Osteocyte (in vitro differentiated cells): ENCODE measurements at places on chromosomes 3 and 15. TPM values are rescaled to one million over a fixed set of nuclear protein-coding genes. Genes with fewer than 3 reads are reported as not detected.

Gene PAQR9
- total RNA-seq: not detected in 2 replicates

Gene SLC28A2
- not detected in 2 replicates for total RNA-seq

Gene DYNLT2B
- 19.5 and 20.9 TPM in 2 replicates for total RNA-seq

Gene RLBP1
- total RNA-seq: not detected in 2 replicates

Gene GOLGA8Q
- 1.3 and 1.6 TPM in 2 replicates for total RNA-seq

Gene NOX5
- total RNA-seq: not detected in 2 replicates

Gene LHFPL4
- not detected in 2 replicates for total RNA-seq

Gene IMPG2
- total RNA-seq: 0.60 and 0.73 TPM in 2 replicates

Gene AGBL1
- total RNA-seq: not detected in 2 replicates

DNA sequence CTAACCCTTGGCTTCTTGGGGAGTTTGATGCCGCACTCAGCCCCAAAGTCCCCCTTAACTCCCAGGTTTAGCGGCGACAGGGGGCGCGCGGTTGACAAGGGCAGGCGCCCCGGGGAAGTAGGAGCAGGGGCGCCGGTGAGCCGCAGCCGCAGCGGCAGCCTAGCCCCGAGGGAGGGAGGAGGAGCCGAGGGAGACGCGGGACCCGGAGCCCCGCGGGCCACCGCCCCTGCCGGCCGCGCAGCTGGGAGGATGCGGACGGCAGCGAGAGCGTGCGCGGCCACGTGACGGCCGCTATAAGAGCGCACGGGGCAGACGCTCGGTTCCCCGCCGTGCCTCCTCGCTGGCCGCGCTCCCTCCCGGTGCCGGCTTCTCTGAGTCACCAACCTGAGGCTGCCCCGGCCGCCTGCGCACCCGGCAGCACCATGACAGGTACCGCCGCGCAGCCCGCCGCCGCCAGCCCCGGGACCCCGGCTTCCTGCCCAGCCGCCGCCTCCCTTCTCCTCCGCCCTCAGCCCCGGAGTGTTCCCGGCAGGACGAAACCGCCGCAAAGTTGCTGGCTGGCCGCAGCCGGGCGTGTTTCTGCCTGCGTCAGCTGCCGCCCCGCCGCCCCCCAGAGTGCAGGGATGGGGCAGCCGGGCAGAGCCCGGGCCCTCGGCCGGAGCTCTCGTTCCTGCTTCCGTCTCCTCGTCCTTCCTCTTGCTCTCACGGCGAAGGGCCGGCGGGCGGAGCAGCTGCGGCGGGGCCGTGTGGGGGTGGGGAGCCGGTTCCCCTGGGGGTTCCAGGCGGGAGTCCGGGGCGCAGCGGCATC, at the start of gene GYG1:
Gene GYG1 (plus strand): TSS at position 322 of the 808 bp plus-strand sequence. CDS start 101 bp downstream, at position 423.
- peaks cover 14% of the 10 kb centered on the region for H3K36me3 ChIP-seq
- H3K4me1 ChIP-seq: peaks cover 20% of the 10 kb centered on the region
- peak within 1 kb of the TSS; percentile 71 for H3K27ac ChIP-seq

DNA sequence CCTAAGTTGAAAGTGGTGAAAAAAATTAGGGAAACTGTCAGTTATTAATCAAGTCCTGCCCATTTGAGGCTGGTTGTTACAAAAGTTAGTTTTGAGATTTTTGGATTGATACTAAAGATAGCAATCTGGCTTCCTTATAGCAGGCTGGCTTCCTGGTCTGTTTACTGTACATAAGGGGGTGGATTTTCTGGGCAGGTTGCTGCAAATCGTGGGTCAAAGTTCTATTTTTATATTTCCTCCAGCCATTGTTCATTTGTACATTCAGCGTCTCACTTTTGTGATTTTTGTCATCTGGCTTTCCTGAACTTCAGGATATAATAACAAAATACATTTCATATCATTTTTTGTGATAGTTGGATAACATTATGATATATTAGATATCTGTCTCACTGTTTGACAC, 49.5 kb downstream of the CLDN1 start:
- no peak for DNase-seq
- H3K27me3 ChIP-seq: no peaks in the 10 kb centered on the region
- no peak overlapping the region for H3K4me3 ChIP-seq
- no peak overlapping the region for H3K27ac ChIP-seq
- peaks cover 2% of the 10 kb centered on the region for H3K4me1 ChIP-seq
- no peaks in the 10 kb centered on the region for H3K36me3 ChIP-seq

DNA sequence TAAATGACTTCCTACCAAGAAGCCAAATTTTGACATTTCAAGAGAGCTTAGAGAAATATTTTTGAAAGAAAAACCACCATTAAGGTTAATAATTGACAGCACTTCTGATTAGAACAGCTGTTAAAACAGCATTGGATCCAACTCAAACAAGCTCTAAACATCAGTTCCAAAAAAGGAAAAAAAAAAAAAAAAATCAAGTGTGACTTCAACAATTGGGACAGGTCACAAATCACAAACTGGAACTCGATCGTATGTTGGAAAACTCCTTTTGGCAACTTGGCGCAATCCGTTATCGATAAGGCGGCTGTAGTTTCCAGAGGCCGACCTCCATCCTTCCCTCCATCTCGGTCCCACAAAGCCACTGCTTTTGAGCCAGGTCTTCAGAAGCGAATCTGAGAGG, 17.8 kb downstream of the TLE3 start:
- H3K36me3 ChIP-seq: peaks cover 52% of the 10 kb centered on the region
- H3K27me3 ChIP-seq: no peaks in the 10 kb centered on the region
- H3K27ac ChIP-seq: no peak overlapping the region

DNA sequence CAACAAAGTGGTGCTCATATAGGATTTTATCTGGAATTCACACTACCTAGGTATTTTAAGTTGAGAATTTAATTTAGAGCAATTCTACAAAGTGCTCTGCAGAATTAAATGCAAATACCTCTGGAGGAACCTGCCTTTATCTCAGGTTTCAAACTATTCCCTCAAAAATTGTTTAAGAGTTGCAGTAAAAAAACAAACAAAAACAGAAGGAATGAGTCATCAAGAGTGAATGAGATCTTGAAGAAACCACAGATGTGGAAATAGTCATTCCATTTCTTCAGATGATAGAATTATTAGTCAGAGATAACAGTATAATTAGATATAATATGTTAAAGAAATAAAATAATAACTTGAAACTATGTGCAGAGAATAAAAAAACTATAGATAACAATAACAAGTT, 80.8 kb upstream of the SCN5A start:
- H3K27me3 ChIP-seq: no peaks in the 10 kb centered on the region
- no peak overlapping the region for H3K27ac ChIP-seq
- no peaks in the 10 kb centered on the region for H3K36me3 ChIP-seq

GRCh38 chr3:176927706-176928581, 269.3 kb downstream of the TBL1XR1 start:
- H3K27me3 ChIP-seq: peaks cover 14% of the 10 kb centered on the region
- H3K36me3 ChIP-seq: no peaks in the 10 kb centered on the region
- no peak overlapping the region for H3K4me3 ChIP-seq
- H3K27ac ChIP-seq: no peak overlapping the region
- no peaks in the 10 kb centered on the region for H3K4me1 ChIP-seq

GRCh38 chr3:52473026-52473425, 17.6 kb downstream of the NISCH start:
- no peak overlapping the region for H3K4me3 ChIP-seq
- peaks cover 6% of the 10 kb centered on the region for H3K4me1 ChIP-seq
- H3K27me3 ChIP-seq: no peaks in the 10 kb centered on the region
- peaks cover 42% of the 10 kb centered on the region for H3K36me3 ChIP-seq

DNA sequence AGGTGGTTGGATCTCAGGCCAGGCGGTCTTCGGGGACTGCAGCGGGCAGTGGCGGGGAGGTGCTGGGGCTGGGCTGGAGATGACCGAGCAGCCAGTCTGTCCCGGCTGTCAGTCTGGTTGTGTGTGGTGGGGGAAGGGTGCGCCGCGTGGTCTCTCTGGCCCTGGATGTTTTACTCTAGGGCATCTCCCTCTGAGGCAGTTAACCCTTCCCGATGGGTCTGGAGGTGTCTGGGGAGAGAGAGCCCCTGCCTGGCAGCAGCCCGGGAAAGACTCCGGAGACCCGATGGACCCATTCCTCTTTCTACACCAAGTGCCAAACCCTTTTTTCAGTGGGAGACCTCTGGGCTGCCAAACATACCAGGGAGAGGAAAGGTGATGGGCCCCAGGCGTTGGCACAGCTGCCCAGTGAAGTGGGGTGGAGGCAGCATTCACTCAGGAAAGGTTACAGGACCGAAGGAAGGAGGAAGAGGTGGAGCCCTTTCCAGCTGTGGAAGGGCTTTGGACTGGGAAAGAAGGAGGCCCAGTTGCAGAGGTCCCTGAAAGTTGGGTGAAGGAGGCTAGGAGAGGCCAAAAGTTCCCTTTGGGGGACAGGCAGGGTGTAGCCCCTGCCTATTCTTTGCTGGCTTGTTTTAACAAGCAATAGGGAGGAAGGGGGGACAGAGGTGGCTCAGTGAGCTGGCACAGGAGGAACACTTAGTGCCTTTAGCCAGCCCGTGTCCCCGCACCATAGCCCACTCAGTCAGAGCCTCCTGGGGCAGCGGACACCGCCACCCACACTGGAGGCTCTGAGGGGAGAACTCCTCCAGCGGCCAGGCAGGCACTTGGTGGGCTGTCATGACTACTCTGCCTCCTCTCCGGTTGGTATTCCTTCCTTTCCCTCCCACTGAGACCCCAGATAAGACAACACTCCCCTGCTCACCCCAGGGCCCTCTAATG, 2.7 kb upstream of the BAHD1 start:
- H3K27ac ChIP-seq: no peak overlapping the region
- H3K4me3 ChIP-seq: peak overlapping the region; percentile 14
- H3K4me1 ChIP-seq: peaks cover 48% of the 10 kb centered on the region
- H3K36me3 ChIP-seq: no peaks in the 10 kb centered on the region
- H3K27me3 ChIP-seq: peaks cover 33% of the 10 kb centered on the region

DNA sequence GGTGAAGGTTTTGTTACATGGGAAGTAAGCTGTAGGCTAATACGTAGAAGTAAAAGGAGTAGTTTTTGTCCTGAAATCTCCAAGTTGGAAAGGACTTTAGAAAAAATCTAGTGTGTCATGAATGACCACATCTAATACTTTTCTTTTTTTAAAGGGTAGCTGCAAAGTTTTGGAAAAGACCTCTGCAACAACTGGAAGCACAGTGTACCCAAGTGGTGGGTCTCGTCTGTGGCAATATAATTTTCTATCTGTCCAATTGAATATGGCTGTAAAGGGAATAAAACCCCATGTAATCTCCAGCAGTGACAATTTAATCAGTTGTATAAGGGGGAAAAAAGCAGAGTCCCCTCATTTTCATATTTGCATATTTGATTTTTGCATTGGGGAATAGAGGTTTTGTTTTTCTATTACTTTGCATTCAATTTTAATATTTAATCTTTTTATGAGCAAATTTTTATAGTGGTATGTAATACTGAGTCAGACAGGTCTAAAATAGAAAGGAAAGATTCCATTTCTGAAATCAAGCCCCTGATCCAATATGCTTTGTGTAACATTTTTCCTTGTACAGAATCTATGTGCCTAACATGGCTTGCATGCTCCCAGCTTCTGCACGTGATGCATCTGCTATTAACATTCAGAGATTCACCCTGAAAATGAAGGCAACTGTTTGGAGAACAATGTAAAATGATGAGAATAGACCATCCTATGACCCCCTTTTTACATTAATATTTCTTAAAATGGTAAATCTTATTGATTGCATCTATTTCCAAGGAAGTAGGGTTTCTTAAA, 531.4 kb downstream of the ZIC1 start:
- DNase-seq: no peak
- no peak overlapping the region for H3K27ac ChIP-seq
- H3K36me3 ChIP-seq: no peaks in the 10 kb centered on the region
- peaks cover 42% of the 10 kb centered on the region for H3K4me1 ChIP-seq

GRCh38 chr15:100005715-100006114, 272.5 kb upstream of the LYSMD4 start:
- no peaks in the 10 kb centered on the region for H3K4me1 ChIP-seq
- no peak overlapping the region for H3K4me3 ChIP-seq
- DNase-seq: no peak

DNA sequence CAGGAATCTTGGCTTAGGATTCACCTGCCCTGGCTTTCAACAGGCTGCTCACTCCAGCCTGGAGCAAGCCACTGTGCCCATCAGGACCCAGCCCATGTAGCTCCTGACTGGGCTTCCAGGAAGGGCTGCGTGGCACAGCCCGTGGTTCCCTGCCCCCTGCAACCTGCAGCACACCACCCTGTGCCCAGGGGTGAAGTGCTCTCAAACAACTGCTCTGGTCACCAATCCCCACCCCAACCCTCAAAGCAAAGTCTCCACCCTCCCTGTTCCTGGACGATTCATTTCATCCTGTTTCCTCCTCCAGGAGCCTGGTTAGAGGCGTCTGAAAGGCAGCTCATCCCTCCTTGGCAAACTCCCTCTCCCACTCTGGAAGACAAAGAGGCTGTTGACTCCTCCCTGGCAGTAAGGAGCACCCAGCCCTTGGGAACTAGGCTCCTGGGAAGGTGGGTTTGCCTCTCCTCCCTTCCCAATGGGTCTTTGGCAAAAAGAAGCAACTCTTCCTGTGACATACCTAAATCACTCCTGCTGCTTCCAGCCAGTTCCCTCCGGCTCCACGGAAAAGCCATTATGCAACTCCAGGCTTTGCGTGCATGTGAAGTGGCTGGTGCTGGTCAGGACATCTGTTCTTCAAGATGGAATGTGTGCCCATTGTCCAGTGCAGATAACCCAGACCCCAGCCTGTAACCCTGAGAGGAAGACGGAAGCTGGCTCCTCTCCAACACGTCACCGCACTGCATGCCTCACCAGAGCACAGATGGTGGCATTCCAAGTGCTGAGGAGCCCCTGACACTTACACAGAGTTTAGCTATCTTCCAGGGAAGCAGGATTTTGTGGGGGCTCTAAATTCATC, 29.1 kb upstream of the VIPR1 start:
- DNase-seq: no peak
- H3K27ac ChIP-seq: no peak overlapping the region
- H3K4me1 ChIP-seq: peaks cover 15% of the 10 kb centered on the region

GRCh38 chr3:47586746-47587145, 8.1 kb upstream of the CSPG5 start:
- no peaks in the 10 kb centered on the region for H3K27me3 ChIP-seq
- H3K4me1 ChIP-seq: no peaks in the 10 kb centered on the region
- H3K4me3 ChIP-seq: no peak overlapping the region
- no peak for DNase-seq
- H3K27ac ChIP-seq: no peak overlapping the region

GRCh38 chr15:66777054-66777453, 75.0 kb downstream of the SMAD6 start:
- no peak for DNase-seq
- H3K36me3 ChIP-seq: no peaks in the 10 kb centered on the region
- no peak overlapping the region for H3K27ac ChIP-seq
- H3K27me3 ChIP-seq: no peaks in the 10 kb centered on the region

GRCh38 chr15:34370643-34371042, 3.6 kb upstream of the LPCAT4 start:
- peaks cover 15% of the 10 kb centered on the region for H3K4me1 ChIP-seq
- no peak for DNase-seq
- H3K27me3 ChIP-seq: no peaks in the 10 kb centered on the region
- H3K4me3 ChIP-seq: no peak overlapping the region
- H3K27ac ChIP-seq: no peak overlapping the region

GRCh38 chr3:37715358-37715757, 146.3 kb upstream of the CTDSPL start:
- H3K36me3 ChIP-seq: no peaks in the 10 kb centered on the region
- peaks cover 17% of the 10 kb centered on the region for H3K4me1 ChIP-seq
- no peak overlapping the region for H3K4me3 ChIP-seq
- no peak overlapping the region for H3K27ac ChIP-seq
- peaks cover 6% of the 10 kb centered on the region for H3K27me3 ChIP-seq

GRCh38 chr3:21705769-21706168, 45.2 kb downstream of the ZNF385D start:
- H3K4me3 ChIP-seq: no peak overlapping the region
- no peak for DNase-seq

GRCh38 chr3:73592154-73593144, 32.3 kb downstream of the PDZRN3 start:
- no peak overlapping the region for H3K4me3 ChIP-seq
- no peak for DNase-seq
- peaks cover 48% of the 10 kb centered on the region for H3K36me3 ChIP-seq
- no peaks in the 10 kb centered on the region for H3K27me3 ChIP-seq
- no peak overlapping the region for H3K27ac ChIP-seq

GRCh38 chr3:104102386-104102785, 1264.3 kb upstream of the ALCAM start:
- H3K36me3 ChIP-seq: no peaks in the 10 kb centered on the region
- H3K27me3 ChIP-seq: no peaks in the 10 kb centered on the region
- H3K4me3 ChIP-seq: no peak overlapping the region
